Stimulated activated CD4-positive, alpha-beta T cell treated with anti-CD3 and anti-CD28 coated beads, Interleukin-1b, Interleukin-23, amount 100 ng/mL, for 4 hours (primary cell): ENCODE measurements at places on chromosomes 1 and 21.

DNA sequence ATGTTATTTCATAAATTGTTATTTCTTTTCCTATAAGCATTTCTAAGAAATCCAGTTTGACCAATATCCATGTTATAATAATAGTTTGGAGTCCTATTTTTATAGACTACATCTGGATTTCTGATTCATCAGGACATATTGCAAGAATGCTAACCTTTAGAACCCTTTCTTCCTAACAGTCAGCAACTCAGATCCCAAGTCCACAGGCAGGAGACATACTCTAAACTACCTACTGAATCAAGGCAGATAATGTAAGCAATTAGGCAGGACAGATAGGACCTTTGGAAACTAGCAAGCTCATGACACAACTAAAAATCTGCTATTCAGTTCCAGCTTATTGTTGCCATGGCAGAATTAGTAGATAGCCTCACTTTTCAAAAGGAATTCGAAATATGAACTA, 104.1 kb downstream of the DENND1B start:
- no peak for DNase-seq

DNA sequence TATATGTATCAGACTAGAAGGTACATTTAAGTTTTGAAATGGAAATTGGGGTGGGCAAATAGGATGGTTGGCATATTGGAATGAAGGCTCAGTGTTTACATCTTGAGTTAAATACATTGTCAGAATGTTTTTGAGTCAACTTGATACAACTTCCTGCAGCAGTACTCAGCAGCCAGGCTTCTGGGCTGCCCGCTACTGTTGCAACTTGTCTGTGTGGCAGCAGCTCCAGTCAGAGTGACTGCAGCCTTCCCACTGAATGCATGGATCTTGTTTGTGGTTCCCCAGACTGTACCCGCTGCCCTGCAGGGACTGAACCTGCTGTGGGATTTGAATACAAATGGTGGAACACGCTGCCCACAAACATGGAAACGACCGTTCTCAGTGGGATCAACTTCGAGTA, 24.9 kb upstream of the SARS1 start:
- no peak for DNase-seq

DNA sequence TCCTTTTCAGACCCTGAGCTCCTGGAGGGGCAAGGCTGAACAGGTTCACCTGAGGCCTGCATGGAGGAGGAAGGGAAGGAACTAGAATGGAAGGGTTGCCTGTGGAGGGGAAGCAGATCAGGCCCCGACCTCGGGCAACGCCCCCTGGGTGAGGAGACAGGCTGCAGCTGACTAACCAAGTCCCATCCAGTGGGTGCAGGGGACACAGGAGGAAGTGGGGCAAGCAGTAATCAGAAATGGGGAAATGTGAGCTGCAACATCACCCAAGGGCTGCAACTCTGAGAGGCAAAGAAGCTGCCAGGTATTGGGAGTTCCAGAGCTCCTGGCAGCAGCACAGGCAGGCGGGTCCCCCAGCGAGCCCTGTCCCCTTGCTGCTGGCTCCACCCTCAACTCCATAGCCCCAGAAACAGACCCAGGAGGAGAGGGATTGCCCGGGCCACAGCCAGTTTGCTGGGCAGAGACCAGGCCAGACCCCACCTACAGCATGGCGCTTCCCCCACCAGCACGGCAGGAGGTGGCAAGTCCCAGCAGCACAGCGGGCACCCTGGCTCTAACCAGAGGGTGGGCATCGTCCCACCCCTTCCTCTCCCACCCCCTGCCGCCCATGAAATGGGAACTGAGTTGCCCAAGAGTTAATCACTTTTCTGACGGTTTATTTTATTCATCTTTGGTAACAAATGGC, 38.5 kb downstream of the MRPL37 start:
- no peak for DNase-seq

DNA sequence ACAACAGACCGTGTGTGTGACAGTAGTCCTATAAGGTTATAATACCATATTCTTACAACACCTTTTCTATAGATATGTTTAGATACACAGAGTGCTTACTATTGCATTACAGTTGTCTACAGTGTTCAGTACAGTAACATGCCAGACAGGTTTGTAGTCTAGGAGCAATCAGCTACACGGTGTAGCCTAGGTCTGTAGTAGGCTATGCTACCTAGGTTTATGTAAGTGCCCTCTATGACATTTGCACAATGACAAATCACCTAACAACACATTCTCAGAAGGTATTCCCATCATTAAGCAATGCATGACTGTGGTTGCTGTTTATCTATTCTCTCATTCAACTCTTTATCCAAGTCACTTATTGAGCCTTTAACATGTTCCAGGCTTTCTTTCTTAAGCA, 1.8 kb upstream of the WLS start:
- no peak for DNase-seq

GRCh38 chr1:17710889-17711576, 44.1 kb upstream of the ACTL8 start:
- DNase-seq, result no peak

DNA sequence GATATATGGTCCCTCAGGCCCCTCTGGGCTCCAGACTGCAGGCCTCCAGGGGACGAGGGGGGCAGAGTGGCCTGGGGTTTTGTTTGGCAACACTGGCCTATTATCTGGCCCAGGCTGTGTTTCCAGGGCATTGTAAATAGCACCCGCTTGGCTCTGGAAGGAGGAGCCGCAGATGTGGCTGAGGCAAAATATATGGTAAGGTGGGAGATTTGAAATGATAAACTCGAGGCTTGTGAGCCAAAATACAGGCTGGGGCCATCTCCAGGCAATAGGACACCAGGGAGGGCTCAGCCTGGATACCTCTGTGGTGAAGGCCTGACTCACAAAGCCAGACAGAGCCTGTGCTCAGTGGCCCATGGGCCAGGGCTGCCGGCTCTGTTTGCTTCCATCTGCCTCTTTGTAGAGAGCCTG, 14.0 kb downstream of the NAV1 start:
- no peak for DNase-seq

DNA sequence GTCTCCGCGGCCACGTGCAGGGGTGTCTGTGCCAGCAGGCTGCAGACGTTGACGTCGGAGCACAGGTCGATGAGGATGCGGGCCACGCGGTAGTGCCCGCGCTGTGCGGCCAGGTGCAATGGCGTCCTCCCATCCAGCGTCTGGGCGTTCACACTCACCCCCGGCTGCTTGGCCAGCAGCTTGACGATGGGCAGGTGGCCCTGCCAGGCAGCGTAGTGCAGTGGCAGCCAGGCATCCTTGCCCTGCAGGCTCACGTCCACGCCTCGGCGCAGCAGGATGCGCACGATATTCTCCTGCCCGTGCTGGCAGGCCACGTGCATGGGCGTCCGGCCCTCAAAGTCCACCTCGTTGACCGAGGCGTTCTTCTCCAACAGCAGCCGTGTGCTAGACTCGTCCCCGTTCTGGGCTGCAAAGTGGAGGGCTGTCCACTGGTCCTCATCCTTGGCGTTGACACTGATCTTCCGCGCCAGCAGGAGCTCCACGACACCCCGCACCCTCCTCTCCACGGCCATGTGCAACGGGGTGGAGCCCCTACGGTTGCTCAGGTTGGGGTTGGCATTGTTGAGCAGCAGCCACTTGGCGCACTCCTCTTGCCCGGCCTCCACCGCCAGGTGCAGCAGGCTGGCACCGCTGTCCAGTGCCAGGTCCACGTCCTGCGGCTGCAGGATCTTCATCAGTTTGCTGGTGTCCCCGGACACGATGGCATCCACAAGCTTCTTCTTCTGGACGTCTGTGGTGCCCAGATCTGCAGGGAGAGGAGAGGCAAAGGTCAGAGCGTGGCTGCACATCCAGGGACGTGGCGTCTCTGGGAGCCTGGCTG, 25.4 kb downstream of the RIPK4 start:
- DNase-seq, result no peak

GRCh38 chr1:208047975-208048374, 137.1 kb upstream of the CD34 start:
- no peak for DNase-seq

- DNase-seq, result no peak
Measured at GRCh38 chr1:201632364-201632952, 93.5 kb downstream of the NAV1 start.

DNA sequence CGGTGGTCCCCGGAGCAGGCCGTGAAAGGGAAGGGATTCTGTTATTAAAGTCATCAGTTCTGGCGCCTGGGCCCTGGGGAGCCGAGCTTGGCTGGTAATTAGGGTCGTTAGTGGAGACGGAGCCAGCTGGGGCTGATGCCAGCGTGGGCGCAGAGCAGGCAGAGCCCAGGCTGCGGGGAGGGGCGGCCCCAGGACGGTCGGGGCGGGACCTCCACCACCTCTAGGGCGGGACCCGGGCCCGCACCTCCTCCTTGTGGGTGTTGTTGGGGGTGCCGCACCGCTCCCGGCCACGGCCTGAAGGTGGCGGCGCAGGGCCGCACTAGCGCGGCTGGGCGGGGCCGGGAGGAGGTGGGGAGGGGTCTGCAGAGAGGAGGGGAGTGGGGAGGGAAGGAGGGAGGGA, 470.6 kb downstream of the PTPRU start:
- DNase-seq, result peak; percentile 6

- DNase-seq, result no peak
Measured at GRCh38 chr1:236112332-236112627, 30.1 kb upstream of the GPR137B start.

DNA sequence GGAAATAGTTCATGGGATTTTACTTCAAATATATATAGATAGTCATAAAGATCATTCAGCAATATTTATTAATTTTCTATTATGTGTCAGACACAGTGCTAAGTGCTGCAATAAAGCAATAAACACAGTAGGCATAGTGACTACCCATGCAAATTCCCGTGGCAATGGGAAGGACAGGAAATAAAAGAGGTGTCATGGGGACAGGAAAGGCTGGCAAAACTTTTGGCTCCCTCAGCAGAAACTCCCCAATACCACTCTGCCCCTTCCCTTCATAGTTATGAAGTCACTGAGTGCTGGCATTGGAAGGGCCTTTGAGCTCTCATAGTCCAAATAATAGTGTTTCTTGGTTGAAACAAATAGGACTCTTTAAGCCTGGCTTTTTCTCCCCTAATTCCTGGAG, 104.4 kb upstream of the DPT start:
- DNase-seq, result no peak

GRCh38 chr1:70718086-70718630, 307.1 kb downstream of the CTH start:
- DNase-seq, result no peak

- no peak for DNase-seq
Measured at GRCh38 chr1:10980841-10981727, 31.4 kb upstream of the TARDBP start.

GRCh38 chr1:203536575-203536974, 42.6 kb downstream of the OPTC start:
- no peak for DNase-seq

GRCh38 chr1:32878183-32878582, 7.5 kb upstream of the FNDC5 start:
- DNase-seq, result no peak

GRCh38 chr1:37471345-37472231, 2.8 kb upstream of the ZC3H12A start:
- no peak for DNase-seq

DNA sequence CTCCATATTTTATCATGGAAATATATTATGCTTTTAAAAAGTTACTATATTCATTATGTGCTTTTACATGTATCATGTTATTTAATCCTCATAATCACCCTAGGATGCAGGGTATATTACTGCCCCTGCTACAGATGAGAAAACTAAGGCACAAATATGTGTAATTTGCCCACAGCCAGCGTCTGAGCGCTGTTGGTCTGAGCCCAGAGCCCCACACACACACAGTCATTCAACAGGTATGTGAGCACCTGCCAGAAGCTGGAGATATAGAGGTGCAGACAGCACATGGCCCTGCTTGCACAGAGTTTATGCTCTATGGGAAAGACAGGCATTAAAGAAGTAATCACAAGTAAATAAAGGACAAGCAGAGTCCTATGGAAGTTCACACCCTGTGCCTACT, 49.8 kb upstream of the SEC16B start:
- no peak for DNase-seq

GRCh38 chr1:165851034-165851658, 23.7 kb downstream of the UCK2 start:
- no peak for DNase-seq

GRCh38 chr1:232463225-232463624, 166.7 kb downstream of the SIPA1L2 start:
- no peak for DNase-seq

GRCh38 chr1:60277269-60277668, 203.7 kb upstream of the C1orf87 start:
- no peak for DNase-seq

GRCh38 chr1:109186733-109187086, 27.0 kb upstream of the SARS1 start:
- DNase-seq, result no peak

DNA sequence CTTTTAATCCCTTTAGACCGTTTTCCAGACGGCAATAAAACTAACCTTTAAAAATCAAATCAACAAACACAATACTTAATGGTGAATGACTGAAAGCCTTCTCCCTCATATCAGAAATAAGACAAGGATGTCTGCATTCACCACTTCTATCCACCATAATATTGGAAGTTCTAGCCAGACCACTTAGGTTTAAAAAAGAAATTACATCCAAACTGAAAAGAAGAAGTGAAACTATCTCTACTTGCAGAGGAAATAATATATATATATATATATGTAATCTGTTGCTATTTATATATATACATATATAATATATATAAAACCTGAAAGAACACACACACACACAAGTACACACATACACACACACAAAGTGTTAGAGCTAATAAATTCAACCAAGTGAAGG, 100.4 kb downstream of the BRINP3 start:
- DNase-seq, result no peak

DNA sequence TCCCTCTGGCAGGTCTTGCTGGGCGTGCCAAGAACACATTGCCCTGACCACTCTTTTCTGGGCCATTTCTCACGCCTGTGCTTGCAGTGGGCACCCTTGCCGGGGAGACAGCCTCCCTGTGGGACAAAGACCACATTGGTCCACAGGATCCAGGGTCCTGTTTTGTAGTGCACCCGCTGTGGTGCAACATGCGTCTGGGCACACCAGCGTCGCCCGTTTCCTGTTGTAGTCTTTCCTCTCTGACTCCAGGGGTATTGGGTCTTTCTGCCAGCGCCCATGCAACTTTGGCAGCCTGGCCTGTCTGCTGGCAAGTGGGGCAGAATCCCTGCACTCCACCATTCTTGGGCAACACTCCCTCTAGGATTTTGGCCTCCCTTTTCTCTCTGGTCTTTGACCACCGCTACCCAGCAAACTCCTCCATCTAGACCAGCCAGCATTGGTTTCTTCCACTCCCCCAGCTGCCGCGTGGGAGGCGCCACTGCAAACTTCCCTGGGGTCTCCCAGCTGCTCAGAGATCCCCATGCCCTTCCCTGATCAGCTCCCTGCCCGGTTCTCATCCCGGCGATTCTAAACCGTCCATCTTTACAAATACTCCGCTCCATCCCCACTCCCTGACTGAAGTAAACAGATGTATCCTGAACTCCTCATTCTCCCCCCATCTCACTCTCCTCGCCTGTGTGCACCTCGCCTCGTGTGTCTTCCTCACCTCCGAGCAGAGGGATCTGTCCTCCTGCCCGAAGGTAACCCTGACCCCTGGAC, 1.2 kb upstream of the TPRG1L start:
- no peak for DNase-seq

GRCh38 chr1:27554293-27554692, 49.7 kb downstream of the AHDC1 start:
- DNase-seq, result no peak
